Left renal cortex interstitium (tissue), 4 donors: ENCODE measurements at places on chromosomes 3 and 15. TPM values are rescaled to one million over a fixed set of nuclear protein-coding genes. Genes with fewer than 3 reads are reported as not detected.

Gene THPO
- polyA plus RNA-seq = 2.3 TPM

Gene MME
- polyA plus RNA-seq = 374 TPM

Gene ADGRG7
- polyA plus RNA-seq = 0.08 TPM

Gene DPPA2
- polyA plus RNA-seq = 1.2 TPM

Gene TM4SF1
- 51.7 TPM for polyA plus RNA-seq

Gene TERC
- polyA plus RNA-seq = not detected

Gene ANXA2
- 491 TPM for polyA plus RNA-seq

Gene TEX55
- not detected for polyA plus RNA-seq

Gene SPSB4
- polyA plus RNA-seq = 18.2 TPM

Gene CADM2
- 0.84 TPM for polyA plus RNA-seq

Gene GNB5
- polyA plus RNA-seq = 14.9 TPM
